ENCODE measurements at places on chromosomes 12 and 14.

- DNase-seq = peak; percentile 46
Measured at GRCh38 chr12:64780132-64780530, 20.9 kb upstream of the GNS start.

GRCh38 chr12:99706736-99707473, 59.4 kb downstream of the GARIN6 start:
- DNase-seq = no peak

DNA sequence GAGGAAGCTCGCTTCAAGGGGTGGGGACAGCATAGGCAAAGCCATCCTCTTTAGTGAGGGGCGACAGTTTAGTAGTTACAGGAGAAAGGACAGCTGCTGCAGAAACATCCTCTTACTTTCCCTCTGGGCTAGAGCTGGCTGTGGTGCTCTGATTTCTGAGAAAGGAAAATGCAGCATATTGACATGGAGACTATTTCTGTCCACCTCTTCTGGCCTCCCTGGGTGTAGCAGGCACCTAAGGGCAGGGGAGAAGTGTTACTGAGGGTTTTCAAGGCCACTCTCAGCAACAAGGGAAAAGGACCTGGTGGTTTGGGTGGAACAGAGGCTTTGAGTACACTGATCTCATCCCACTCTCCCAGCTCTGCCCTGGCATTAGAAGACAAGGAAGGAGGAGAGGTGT, 40.0 kb upstream of the CTDSP2 start:
- no peak for DNase-seq

DNA sequence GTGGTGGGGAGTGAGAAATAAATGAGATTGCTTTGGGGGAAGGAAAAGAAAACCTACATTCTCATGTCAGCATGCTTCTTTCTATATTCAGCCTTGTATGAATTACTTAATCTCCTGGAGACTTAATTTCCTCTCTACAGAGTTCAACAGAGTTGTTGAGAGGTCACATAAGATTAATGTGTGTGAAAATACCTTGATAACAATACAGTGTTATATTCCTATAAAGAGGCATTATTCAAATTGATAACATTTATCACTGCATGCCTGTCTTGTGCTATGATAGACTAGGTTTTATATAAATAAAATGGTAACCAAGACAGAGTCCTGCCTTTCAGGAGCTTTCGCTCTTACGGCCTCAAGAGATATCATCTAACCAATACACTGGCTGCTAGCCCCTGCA, 9.6 kb downstream of the FLRT2 start:
- DNase-seq = no peak

DNA sequence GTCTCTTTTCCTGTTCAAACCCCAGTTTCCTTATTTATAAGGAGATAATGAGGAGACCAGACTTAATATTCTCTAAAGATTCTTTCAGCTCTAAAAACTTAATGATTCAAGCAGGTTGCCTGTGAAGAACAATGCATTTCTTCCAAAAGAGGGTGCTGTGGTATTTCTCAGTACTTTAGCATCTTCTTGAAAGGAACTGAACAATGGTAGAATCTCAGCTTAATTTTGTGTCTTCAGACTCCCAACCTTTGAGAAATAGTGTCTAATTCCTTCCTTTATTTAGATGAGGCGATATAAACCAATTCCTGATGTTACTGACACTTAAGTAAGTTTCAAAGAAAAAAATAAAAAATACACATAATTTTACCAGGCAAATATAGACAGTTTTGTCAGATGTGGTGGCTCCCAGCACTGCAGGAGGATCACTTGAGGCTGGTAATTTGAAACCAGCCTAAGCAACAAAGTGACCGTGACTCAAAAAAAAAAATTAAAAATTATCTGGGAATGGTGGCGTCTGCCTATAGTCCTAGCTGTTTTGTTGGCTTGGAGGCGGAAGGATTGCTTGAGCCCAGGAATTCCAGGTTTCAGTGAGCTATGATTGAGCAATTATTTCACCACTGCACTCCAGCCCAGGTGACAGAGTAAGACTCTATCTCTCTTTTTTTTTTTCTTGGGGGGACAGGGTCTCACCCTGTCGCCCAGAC, 76.9 kb upstream of the PSMA6 start:
- DNase-seq = no peak
